Sciatic nerve (tissue), 2 donors: ENCODE measurements at places on chromosomes 2 and 18.

- DNase-seq = no peak
Measured at GRCh38 chr2:47917276-47917961, 11.1 kb upstream of the FBXO11 start.

DNA sequence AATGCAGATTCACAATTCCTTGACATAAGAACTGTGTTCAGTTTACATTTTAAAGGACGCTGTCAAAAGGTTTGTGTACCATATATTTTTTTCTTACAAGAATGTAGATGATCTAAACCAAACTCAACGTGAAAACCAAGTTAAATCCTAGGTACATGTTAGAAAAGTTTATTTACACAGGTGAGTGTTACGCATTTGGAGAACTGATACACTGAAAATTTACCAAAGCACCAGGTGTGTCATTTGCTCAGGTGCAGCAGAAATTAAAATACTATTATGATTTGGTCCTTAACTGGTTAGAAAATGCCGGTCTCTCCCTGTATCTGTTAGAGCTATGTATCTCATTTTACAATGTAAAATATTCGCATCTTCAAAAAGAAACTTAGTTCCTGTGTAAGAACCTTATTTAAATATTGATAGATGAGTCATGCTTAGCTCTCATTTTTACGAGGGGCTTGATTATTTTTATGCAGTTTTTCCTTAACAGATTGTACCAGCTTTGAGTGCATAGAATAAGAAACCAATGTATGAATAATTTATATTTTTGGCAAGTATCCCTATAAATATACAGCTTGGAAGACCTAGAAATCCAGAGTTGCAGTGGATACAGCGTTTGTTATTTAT lies 25.1 kb downstream of the MFF start:
- no peak for DNase-seq

DNA sequence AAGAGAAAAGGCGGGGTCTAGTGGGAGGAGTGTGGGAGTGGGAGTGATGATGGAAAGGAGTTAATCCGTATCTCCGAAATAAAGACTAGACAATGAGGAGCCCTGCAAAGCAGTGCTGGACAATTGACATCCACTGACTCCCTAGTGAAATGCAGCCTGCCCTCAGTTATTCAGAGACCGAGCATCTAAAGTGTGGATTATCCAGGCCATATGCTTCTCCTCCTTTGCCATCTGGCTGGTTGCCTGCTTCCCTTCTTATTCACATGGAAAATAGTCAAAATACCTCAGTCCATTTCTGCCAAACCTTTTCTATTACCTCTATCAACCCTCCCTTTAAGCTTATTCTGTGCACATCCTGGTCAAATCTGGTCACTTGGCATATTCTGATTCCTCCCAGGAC lies 288.8 kb upstream of the SIX3 start:
- DNase-seq = no peak

- no peak for DNase-seq
Measured at GRCh38 chr18:45738660-45739059, 14.7 kb downstream of the SLC14A1 start.

DNA sequence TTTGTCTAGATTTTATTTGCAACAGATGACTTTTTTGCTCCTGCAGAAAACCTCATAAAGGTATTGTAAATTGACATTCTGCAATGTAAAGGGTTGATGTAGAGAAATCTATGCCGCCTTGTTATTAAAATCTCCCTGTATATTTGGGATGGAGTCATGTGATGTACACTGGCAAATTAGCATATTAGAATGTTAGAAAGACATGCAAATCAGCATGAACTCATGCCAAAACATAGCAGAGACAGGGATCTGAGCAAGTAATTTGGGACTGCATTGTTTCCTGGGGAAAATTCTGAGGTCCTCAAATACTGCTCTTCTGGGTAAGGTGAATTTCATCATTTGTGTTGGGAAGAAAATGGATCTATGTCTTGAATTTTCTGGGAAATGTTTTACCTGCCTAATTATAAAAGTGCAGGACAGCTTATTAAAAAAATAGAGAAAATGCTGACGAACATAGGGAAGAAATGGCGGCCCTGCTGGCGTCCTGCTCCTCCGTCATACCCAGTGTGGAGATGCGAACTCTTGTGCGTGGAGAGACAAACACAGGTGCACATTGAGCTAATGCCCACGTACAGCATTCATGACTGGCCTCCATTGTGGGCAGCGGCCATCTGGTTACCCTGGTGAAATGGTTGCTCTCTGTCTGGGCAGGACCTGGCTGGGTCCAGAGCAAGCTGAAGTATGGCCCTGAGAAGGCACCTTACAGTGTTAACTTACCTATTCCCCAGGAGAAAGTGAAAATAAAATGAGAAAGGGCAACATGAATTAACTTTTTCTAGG lies 16.3 kb downstream of the ALLC start:
- no peak for DNase-seq

- DNase-seq = no peak
Measured at GRCh38 chr2:234249873-234250272, 199.4 kb downstream of the SPP2 start.

- DNase-seq = no peak
Measured at GRCh38 chr2:45765007-45765727, 113.7 kb downstream of the PRKCE start.

DNA sequence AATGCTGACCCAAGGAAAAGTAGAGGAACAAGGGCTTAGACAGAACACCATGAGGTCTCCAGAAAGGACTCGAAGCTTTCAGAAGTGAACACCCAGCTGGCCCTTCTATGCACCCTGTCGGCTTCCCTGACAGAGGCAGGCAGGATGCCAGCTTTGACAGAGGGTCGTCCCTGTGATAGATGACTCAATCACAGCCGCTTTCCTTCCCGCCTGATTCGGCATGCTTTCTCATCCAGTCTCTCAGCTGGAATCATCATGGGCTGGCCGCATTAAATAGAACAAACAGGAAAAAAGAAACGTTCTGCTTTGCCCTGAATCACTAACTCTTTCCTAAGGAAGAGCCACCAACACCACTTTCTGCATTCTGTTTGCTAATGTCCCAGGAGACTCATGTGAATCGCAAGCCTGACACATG lies 140.3 kb upstream of the RAB12 start:
- no peak for DNase-seq

- DNase-seq = no peak
Measured at GRCh38 chr2:240455272-240455646, 19.8 kb downstream of the GPC1 start.

- no peak for DNase-seq
Measured at GRCh38 chr18:6835345-6835744, 105.8 kb downstream of the ARHGAP28 start.

DNA sequence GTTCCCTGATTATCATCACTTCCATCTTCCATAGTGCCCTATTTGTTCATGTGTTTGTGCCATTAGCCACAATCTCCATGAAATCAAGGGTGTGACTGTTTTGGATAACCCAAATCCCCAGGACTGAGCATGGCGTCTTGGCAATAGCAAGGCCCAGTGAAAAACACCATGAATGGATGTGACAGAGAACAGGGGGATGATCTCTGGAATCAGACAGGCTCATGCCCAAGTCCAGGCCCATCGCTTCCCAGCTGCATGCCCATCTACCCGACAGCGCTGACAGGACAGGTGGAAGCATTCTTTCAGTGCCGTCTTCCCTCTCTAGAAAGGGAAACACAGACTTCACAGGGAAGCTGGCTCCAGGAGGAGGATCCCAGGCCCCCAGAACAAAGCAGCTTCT lies 50.0 kb downstream of the HDLBP start:
- no peak for DNase-seq

DNA sequence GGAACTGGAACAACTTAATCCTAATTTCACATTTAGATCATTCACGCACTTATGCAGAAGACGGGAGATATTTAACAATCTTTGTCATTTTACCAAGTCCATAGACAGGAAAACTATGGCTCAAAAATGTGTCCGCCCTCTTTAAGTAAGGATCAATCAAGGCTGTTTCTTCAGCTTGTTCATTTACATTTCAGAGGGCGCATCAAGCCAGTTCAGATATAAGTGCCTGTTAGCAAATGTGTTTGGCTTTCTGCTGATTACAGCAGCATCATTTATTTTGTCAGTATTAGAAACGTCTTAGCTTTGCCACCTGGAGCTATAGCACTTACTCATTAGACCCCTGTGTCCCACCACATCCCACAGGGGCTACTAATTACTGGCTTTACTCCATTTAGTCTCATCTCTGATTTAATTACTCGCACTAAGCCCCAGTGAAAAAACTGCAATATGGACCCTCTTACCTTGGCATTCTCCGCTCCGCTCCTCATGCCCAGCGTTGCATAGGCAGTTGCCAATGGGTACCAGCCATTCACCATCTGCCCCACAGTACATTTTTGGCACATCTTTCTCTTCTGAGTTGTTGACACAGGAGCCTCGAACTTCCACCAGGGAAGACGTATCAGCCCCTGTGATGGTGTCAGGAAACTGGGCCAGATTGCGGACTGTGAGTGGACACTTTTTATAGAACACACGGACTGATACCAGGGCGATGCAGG lies 8.7 kb downstream of the EPHA4 start:
- DNase-seq = no peak

- no peak for DNase-seq
Measured at GRCh38 chr2:69090820-69091219, 77.8 kb downstream of the ANTXR1 start.

GRCh38 chr2:25032901-25033300 lies 9.0 kb upstream of the EFR3B start:
- no peak for DNase-seq

GRCh38 chr18:58860747-58861231 lies 3.9 kb upstream of the ZNF532 start:
- DNase-seq = no peak

GRCh38 chr18:36734596-36734995 lies 94.2 kb downstream of the TPGS2 start:
- DNase-seq = no peak

- no peak for DNase-seq
Measured at GRCh38 chr18:845152-845819, 33.2 kb upstream of the YES1 start.

DNA sequence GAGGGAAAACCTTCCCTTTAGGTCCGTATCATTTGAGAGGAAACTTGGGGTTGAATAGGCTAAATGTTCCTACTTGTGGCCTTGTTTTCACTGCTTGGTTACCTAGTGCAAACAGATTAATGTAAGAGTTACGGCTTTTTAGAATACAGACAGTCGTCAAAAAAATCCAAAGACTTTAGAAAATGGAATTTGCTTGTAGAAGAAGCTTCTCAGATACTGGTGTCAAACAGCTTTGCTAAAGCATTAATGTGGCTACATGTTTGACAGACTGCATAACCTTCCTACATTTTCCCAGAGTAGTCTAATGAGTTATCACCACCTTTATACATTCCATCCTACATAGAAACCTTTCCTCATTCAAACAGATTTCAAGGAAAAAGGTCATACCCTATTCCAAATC lies 114.6 kb downstream of the FMNL2 start:
- no peak for DNase-seq

- no peak for DNase-seq
Measured at GRCh38 chr18:8279346-8279745, 329.9 kb upstream of the RAB12 start.

- no peak for DNase-seq
Measured at GRCh38 chr18:52190631-52191030, 149.4 kb upstream of the DCC start.

GRCh38 chr2:176105078-176105729 lies 1.9 kb upstream of the HOXD11 start:
- DNase-seq = no peak

DNA sequence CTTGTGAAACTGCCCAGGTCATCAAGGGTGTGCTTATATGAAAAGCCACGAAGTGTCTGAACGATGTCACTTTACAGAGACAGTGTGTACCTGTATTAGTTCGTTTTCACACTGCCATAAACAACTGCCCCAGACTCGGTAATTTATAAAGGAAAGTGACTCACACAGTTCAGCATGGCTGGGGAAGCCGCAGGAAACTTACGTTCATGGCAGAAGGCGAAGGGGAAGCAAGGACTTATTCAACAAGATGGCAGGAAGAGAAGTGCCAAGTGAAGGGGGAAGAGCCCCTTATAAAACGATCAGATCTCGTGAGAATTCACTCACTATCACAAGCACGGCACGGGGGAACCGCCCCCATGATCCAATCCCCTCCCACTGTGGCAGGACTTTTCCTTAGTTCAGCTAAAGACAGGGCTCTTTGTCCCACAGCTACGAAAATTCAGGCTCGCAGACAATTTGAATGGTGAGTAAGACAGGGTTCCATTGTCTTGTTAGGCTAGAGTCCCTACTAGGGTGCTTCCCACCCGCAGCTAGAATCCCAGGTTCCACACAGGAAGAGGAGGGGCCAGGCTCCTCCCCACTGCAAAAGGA lies 20.1 kb downstream of the TMEM177 start:
- no peak for DNase-seq

DNA sequence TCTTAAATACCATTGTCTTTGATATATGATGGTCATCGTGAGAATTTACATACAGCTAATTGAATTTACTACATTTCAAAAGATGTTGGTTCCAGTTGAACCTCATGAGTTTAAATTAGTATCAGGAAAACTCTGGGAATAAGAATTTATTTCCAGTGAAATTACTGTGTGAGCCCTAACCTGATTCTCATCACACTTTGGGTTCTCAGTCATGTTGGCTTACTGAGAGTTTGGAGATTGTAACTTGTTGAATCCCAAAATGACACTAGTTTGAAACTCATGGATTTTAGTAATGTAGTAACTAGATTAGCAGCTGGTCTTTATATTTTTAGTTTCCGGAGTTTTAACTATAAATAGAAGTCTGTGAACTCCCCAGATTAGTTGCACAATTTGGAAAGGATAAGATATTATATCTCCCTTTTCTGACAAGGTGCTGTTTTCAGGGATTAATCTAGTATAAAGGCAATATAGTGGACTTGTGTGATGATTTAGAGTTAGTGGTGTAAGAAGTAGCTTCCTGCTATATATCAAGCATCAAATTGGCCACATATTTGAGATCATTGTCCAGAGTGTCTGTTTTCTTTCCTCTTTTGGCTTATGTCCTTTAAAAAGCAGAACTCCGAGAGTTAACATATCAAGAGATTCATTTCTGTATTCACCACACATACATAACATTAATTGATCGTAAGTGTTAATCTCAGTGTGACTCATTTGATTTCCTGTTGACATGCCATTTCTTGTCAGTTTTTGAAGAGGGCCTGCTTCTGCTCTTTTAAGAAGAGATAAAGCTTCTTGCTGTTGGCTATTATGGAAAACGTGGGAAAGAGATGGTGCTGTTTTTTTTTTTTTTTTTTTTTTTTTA lies 15.7 kb downstream of the NDUFV2 start:
- no peak for DNase-seq

DNA sequence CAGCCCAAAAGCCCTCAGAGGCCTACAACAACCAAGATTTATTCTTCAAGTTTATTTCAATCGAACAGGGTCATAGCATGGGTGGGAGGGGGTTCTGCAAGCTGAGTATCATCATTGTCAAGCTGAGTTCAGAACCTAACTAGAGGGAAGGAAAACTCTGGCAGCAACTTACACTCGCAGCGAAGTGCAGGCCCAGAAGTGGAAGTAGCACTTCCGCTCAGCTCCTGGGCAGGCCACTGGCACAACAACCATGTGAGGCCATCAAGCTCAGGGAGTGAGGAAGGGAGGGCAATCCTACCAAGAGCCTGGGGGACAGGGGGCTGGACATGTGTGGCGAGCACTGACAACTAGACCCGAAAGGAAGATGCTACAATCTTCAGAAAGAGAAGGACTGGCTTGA lies 4.8 kb downstream of the UXS1 start:
- DNase-seq = no peak

GRCh38 chr18:75010689-75011088 lies 198.2 kb downstream of the PTGR3 start:
- no peak for DNase-seq
